ENCODE measurements at places on chromosomes 6 and 20.

DNA sequence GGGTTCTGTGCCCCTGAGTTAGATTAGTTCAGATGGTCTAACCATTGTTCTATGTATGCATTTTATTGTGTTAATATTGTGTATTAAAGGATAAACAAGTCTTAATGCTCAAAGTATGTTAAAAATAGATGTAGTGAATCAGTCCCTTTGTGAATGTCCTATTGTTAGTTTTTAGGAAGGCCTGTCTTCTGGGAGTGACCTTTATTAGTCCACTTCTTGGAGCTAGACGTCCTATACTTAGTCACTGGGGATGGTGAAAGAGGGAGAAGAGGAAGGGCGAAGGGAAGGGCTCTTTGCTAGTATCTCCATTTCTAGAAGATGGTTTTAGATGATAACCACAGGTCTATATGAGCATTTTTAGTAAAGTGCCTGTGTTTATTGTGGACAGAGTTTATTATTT is 12.3 kb upstream of the HMGN4 start:
- peak; percentile 14 for DNase-seq

DNA sequence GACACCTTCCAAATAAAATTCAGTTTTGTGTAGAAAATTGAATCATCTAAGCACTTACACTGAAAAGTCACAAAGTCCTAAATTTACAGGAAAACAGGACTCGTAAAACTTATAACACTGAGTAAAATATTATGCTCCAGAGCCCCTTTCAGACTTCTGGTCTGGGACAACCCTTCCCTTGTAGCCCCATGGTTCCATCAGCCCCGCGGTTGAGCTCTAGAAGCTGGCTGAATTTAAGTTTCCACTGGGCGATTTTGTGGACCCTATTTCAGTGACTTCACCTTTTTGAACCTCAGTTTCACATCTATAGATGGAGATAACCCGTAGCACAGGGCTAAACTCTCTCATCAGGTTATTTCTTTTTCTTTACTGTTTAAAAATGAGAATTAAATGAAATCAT is 117.7 kb upstream of the BACH2 start:
- DNase-seq, result no peak

DNA sequence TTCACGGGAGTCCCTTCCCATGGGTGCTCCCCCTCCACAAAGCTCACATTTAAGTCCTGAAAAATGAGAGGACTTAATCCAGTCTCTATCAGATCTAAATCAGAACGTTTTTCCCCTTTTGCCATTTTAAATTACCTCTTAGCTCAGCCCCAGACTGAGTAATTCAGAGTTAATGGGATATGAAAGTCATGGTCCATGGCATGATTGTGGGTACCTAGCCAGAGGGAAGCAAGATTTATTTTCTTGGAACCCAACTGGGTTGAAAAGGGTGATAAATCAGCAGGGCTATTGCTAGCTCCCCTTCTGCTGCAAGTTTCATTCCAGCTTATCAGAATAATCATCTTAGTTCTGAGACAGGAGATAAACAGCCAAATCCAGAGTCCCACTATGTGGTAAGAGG is 320.2 kb upstream of the CHD6 start:
- DNase-seq, result no peak

GRCh38 chr6:39945626-39946025 is 11.4 kb upstream of the MOCS1 start:
- DNase-seq, result no peak

GRCh38 chr6:77263003-77263402 is 200.3 kb downstream of the HTR1B start:
- no peak for DNase-seq

GRCh38 chr6:35436071-35436857 is 15.9 kb upstream of the FANCE start:
- DNase-seq, result no peak

DNA sequence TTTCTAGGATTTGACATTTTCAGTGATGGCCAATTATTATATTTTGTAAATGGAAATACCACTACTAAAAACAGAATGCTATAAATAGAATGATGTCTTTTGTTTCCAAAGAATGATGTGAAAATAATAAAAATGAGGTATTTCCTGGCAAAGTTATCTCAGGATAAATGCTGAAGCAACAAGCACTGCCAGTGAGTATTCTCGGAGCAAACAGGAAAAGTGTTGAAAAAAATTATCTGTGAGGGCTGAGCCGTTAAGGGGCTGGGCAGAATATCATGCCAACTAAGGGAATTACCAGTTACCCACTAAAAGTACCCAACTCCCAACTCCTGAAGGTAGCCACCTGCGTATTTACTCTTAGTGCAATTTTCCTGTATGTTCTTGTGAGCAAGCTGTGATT is 23.6 kb upstream of the SCAF8 start:
- DNase-seq, result peak; percentile 28
